ENCODE measurements at places on chromosomes 11 and 22. TPM values are rescaled to one million over a fixed set of nuclear protein-coding genes. Genes with fewer than 3 reads are reported as not detected.

DNA sequence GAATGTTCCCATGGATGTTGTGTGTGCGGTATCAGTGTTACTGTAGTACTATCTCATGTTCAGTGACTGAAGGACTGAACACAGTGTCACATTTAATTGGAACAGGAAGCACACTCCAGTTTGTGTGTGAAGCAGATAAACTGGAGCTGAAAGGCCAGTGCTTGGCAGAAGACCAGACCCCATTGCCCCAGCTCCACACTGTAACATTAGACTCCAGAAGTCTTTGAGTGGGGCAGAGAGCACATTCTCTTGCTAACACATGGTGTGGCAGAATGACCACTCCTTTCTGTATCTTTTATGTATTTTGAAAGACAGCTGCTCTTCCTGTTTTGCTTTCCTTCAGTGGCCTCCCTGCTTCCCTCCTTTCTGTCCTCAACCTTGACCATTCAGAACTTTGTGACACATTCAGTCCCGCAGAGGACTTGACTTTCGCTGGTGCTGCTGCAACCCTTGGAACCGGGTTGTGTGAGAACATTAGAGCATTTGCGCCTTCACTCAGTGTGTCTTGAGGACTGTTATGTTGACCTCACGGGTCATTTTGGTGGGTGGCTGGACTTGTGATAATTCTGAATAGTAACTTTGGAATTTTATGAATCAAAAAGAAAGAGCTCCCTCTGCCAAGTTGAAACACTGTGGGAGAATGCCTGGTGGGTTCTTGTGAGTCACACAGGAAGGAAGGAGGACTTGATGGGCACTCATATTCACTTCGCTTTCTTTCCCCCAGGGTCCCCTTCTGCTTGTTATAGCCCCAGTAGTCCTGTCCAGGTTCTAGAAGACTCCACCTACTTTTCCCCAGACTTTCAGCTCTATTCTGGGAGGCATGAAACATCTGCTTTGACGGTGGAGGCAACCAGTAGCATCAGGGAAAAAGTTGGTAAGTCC, 26.4 kb downstream of the AMOTL1 start:
- H3K36me3 ChIP-seq, result no peaks in the 10 kb centered on the region
- DNase-seq, result no peak
- H3K4me1 ChIP-seq, result no peaks in the 10 kb centered on the region
- no peak overlapping the region for H3K27ac ChIP-seq
- H3K4me3 ChIP-seq, result no peak overlapping the region

GRCh38 chr11:44528103-44528502, 37.4 kb upstream of the CD82 start:
- H3K27ac ChIP-seq, result no peak overlapping the region
- H3K4me1 ChIP-seq, result peaks cover 26% of the 10 kb centered on the region
- H3K36me3 ChIP-seq, result no peaks in the 10 kb centered on the region
- no peak overlapping the region for H3K4me3 ChIP-seq
- H3K27me3 ChIP-seq, result peaks cover 4% of the 10 kb centered on the region

GRCh38 chr11:95149651-95150364, 60.2 kb downstream of the ENDOD1 start:
- peak overlapping the region; percentile 89 for H3K4me3 ChIP-seq
- H3K27ac ChIP-seq, result no peak overlapping the region
- peaks cover 16% of the 10 kb centered on the region for H3K27me3 ChIP-seq

DNA sequence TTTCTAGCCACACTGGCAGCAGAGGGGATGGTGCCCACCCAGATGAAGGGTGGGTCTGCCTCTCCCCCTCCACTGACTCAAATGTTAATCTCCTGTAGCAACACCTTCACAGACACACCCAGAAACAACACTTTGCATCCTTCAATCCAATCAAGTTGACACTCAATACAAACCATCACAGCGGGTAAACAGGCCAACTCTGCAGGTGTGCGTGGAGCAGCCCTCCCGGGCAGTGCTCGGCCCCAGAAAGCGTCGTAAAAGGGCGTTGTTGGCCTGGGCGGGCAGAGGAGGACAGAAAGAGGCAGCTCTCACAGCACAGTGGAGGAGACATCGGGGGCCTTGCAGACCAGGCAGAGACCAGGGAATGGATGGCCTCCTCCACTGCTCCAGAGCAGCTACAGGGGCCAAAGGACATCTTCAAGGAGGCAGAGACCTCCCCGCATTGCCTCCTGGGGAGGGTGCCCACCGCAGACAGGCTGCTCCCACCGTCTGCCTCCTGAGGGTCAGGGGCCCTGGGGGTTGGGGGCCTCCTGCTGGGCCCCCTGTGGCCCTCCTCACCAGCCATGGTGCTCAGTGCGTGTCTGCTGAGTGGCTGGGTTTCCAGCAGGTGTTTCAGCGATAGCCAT, 56.1 kb upstream of the FADD start:
- no peak overlapping the region for H3K27ac ChIP-seq
- H3K4me1 ChIP-seq, result no peaks in the 10 kb centered on the region
- no peak for DNase-seq
- H3K36me3 ChIP-seq, result no peaks in the 10 kb centered on the region
- H3K4me3 ChIP-seq, result no peak overlapping the region

DNA sequence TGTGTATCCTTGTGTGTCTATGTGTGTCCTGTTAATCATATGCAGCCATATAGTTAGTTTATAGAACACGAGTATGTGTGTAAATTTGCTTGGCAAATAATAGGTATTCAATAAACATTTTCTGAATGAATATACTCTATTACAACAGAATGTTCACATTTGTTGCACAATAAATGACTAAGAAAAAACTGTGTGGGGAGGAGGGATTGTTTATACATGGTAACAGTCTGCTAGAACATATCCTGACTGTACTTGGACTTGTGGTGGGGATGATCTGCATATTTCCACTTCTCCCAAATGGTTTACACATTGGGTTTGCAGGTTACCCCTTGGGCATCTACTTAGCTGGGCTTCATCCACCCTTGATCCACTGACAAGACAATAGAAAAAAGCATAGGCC, 194.6 kb downstream of the INSC start:
- no peak overlapping the region for H3K4me3 ChIP-seq
- H3K27me3 ChIP-seq, result peaks cover 3% of the 10 kb centered on the region
- no peaks in the 10 kb centered on the region for H3K36me3 ChIP-seq
- no peak overlapping the region for H3K27ac ChIP-seq
- no peak for DNase-seq
- H3K4me1 ChIP-seq, result peaks cover 2% of the 10 kb centered on the region

GRCh38 chr11:94315664-94316063, 11.3 kb downstream of the IZUMO1R start:
- no peak overlapping the region for H3K4me3 ChIP-seq
- H3K36me3 ChIP-seq, result no peaks in the 10 kb centered on the region
- H3K27me3 ChIP-seq, result peaks cover 3% of the 10 kb centered on the region
- H3K4me1 ChIP-seq, result no peaks in the 10 kb centered on the region

SAA1 gene
- total RNA-seq, result not detected

DSCAML1 gene
- 3.1 TPM for total RNA-seq

TMEM191C gene
- total RNA-seq, result 5.4 TPM

Data from activated naive CD8-positive, alpha-beta T cell treated with anti-CD3 and anti-CD28 coated beads, Interleukin-2, amount 10 ng/mL, durations not matched to agents 7 days and 5 days (primary cell).